ENCODE measurements at places on chromosomes 13 and 19. TPM values are rescaled to one million over a fixed set of nuclear protein-coding genes. Genes with fewer than 3 reads are reported as not detected.
A peak's percentile ranks its signal among the peaks of the same experiment; 100 is the strongest.

DNA sequence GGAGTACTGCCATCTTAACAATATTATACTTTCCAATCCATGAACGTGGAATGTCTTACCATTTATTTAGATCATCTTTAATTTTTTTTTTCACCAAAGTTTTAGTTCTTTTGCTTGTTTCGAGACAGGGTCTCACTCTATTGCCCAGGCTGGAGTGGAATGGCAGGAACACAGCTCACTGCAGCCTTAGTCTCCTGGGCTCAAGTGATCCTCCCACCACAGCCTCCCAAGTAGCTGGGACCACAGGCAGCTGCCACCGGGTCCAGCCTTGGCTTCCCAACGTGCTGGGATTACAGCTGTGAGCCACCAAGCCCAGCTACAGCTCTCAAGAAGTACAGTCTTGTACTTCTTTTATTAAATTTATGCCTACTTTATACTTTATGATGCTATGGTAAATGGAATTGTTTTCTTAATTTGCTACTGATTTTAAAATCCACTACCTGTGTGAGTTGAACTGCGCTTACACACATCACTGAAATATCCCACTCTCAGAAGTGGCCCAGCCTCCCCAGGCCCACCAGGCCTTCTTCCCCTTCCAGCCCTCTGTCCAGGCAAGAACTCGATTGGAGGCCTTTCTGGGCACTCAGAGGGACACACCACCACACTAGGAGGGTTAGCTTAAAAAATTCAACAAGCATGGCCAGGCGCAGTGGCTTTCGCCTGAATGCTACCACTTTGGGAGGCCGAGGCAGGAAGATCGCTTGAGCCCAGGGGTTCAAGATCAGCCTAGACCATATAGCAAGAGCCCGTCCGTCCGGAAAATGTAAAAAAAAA lies 1.0 kb upstream of the PGLS start:
- DNase-seq, result no peak

Gene COX6B1
- total RNA-seq, result 440 TPM

Gene ACP4
- total RNA-seq, result not detected

Gene KLK15
- total RNA-seq, result not detected

GRCh38 chr13:33541456-33541855 lies 255.9 kb upstream of the STARD13 start:
- DNase-seq, result no peak

- no peak for DNase-seq
Observed at GRCh38 chr13:113123226-113124201, 915 bp downstream of the F10 start.

Gene KLK1
- total RNA-seq, result not detected

DNA sequence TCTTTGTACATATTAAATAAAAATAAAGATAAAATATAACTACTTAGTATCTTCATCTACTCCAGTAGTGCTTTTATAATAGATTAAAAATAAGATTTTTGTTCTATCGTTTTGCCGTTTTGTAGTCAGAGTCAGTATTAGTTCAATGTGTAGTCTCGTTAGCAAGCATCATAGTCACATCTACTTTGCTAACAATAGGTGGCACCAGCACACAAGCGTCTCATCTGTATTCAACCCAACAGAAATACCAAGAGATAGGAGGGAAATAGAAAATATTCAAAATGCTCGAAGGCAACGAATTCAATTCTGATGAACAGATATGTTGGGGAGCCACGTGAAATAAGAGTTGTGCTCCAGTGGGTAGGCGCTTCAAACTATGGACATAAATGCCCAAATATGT lies 21.4 kb upstream of the MICU2 start:
- DNase-seq, result peak; percentile 44
